ENCODE measurements at places on chromosomes 4 and X. TPM values are rescaled to one million over a fixed set of nuclear protein-coding genes. Genes with fewer than 3 reads are reported as not detected.

The HMGN5 gene
- total RNA-seq: 3.5 TPM

The RNF128 gene
- total RNA-seq: not detected

The ALB gene
- not detected for total RNA-seq

The PCSK1N gene
- 0.39 TPM for total RNA-seq

The IL2 gene
- not detected for total RNA-seq

The SPANXB1 gene
- not detected for total RNA-seq

The FAM9C gene
- not detected for total RNA-seq

The MAGEB2 gene
- not detected for total RNA-seq

The PHEX gene
- 0.13 TPM for total RNA-seq

The USP51 gene
- total RNA-seq: 2.4 TPM

The SMIM31 gene
- not detected for total RNA-seq

The TMPRSS11B gene
- not detected for total RNA-seq

The TAF7L gene
- not detected for total RNA-seq

The CWH43 gene
- not detected for total RNA-seq

The SH3D19 gene
- 108 TPM for total RNA-seq

The FAM9B gene
- total RNA-seq: not detected

The CT47B1 gene
- not detected for total RNA-seq

The LDB2 gene
- 20.9 TPM for total RNA-seq

The DCAF8L2 gene
- not detected for total RNA-seq

The LAS1L gene
- total RNA-seq: 14.9 TPM

The AKAP14 gene
- total RNA-seq: not detected

The BMPR1B gene
- total RNA-seq: 1.8 TPM
